Activated CD4-positive, alpha-beta T cell treated with anti-CD3 and anti-CD28 coated beads for 36 hours (primary cell): ENCODE measurements at places on chromosomes 16 and 17.
A peak's percentile ranks its signal among the peaks of the same experiment; 100 is the strongest.

DNA sequence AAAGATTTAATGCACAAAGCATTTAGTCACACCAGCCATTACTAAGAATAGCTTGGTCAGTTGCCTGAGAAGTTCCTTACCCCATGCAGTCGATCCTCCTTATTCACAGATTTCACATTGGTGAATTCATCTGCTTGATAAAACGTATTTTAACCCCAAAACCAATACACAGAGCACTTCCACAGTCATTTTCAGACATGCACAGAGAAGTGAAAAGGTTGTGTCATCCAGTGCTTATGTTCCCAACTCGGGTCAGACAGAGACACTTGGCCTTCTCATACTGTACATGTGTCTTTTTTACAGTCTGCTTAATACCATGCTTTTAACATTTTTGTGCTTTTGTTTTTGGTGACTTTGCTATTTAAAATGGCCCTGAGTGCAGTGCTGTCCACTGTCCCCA is 219.7 kb downstream of the SPECC1 start:
- no peak for DNase-seq

DNA sequence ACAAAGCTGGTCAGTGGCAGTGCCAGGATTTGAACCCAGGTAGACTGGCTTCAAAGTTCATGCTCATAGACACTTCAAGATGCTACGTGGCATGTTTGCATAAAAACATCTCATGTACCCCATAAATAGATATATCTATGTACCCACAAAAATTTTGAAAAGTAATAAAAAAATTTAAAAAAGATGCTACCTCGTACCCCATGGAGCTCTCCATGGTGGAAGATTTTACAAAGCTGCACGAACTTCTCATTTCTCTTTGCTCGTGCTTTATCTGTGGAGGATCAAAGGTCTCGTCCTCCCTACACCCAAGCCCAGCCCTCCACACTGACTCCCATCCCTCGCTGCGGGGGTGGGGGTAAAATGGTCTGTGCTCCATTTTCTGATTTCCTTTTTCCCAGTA is 135.5 kb downstream of the HAPSTR1 start:
- DNase-seq: no peak

DNA sequence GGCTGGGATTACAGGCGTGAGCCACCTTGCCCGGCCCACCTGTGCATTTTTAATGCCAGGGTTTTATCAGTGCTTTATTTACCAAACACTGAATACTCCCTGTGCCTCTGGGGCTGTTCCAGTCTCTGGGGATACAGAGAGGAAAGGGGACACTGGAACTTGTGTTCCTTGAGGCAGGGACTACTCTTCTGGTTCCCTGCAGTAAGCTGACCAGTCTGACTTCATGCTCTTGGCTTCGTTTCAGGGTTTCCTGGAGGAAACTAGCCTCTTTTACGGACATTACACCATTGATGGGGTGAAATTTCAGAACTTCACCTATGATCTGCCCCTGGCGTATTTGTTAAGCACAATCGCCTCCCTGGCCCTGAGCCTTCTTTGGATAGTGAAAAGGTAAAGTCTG is 37.4 kb upstream of the COQ7 start:
- DNase-seq: no peak

GRCh38 chr17:57481910-57482391 is 225.6 kb downstream of the MSI2 start:
- no peak for DNase-seq

DNA sequence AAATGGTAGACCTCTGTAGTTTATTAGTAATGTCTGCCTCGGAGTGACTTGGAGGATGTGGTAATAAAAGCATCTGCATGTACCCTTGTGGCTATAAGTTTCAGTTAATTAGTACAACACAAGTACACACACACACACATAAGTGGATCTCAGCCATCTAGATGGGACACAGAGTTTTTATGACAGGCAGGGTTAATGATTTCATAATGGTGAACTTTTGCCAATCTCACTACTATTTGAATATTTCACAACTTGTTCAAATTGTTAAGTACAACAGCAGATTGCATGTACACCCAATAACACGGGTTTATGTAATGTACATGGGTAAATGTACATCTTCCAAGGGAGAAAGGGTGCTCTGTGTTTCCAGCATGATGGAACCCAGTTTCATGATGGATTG is 511.3 kb upstream of the HSBP1 start:
- no peak for DNase-seq

- DNase-seq: no peak
Measured at GRCh38 chr17:68325961-68326360, 34.7 kb downstream of the ARSG start.

- DNase-seq: no peak
Measured at GRCh38 chr16:50506543-50506937, 41.7 kb upstream of the NKD1 start.

- DNase-seq: peak; percentile 67
Measured at GRCh38 chr17:76382351-76382802, 2.0 kb upstream of the SPHK1 start.

- DNase-seq: no peak
Measured at GRCh38 chr17:18176176-18176575, 7.5 kb upstream of the ALKBH5 start.

GRCh38 chr17:69695646-69696045 is 281.1 kb downstream of the MAP2K6 start:
- no peak for DNase-seq

DNA sequence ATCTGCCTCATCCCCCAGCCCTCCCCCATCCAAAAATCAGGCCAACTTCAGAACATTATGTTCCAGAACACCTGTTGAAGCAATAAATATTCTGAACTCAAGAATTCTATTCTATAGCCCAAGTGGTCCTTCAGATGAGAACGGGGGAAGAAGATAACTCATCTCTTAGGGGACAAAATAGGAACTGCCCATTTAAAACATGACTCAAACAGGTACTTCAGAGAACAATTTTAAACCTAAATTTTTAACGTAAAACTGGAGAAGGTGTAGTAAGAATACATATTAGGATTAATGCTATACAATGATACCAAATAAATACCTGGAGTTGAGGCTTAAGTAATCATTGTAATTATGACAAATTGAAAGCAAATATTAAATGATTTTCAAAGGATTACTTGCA is 112.1 kb downstream of the CDYL2 start:
- no peak for DNase-seq

DNA sequence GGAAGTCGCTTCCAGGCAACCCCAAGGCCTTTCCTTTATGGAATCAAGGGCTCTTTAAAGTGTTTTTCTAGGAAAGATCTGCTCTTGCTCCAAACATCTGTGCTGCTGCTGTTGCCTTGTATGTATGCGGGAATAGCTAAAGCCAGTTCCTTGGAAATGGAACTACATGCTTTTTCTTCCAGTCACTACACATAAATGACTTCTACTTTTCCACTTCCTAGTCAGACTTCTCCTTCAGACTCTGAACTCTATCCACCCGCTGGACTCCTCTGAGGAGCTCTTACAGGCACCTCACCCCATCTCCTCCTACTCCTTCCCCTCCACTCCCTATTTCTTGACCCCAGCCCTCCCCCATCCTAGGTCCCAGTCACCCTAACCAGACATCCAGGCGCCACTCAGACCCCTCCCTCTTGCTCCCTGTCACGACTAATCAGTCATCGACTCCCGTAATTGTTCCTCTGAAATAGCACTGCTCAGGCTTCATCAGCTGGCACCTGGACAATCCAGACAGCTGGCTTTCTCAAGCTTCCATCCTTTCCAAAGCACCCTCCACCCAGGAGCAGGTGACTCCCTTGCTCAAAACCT is 15.0 kb upstream of the PEMT start:
- DNase-seq: no peak

DNA sequence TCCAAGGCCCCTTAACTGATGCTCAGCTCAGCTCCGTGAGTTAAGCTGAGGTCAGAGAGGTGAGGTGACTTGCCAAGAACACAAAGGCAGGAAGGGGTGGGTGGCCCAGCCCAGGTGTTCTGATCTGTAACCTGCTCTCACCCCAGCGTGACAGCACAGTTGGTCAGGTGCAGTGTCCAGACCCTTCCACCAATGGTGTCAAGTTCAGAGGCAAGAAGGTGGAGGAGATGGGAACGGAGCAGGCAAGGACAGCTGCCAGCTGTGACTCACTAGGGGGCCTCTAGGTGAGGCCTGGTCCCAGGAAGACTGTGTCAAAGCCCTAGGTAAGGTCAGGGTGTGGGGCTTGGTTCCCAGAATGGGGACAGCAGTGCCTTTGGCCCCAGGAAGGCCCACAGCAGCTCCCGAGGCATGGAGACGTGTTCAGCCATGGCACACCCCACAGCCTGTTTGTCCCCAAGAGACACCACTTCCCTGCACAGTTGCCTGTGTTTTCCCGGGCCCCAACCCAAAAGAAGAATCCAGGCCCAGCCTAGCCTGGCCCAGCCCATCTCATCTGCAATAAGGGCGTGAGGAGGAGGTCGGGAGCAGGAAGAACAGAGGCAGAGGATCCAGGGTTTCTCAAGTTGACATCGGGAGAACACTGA is 7.2 kb downstream of the WFIKKN2 start:
- no peak for DNase-seq

- no peak for DNase-seq
Measured at GRCh38 chr16:65015599-65015998, 106.3 kb downstream of the CDH11 start.

DNA sequence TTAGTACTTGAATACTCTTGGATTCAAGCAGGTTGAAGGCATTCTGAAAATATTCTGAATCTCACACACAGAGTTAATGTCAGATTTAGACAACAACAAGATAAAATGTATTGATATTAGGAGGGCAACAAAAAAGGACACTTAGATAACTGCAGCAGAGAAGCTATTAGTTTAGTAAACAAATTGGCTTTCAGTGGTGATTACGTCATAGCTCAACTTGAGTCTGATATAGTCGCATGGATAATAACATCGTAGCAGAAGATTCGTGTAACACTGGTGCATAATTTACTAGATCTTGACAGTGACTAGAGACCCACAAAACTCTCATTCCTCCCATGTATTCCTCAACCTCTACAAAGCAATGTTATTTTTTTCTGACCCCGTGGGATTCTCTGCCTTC is 268.3 kb downstream of the KCNJ2 start:
- no peak for DNase-seq

DNA sequence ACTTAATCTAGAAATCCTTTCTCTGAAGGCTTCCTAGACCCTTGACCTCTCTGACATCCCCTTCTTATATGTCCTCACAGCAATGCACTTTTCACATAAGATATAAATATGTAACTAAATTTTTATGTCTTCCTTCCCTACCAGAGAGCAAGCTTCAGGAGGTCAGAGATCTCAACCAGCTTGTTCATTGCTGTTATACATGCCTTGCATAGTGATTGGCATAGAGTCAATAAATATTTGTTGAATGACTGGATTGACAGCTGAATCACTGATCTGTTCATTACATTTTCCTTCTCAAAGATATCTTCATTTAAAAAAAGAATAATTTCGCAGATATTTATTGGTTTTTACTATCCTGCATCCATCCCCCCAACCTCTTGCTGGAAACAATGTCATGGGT is 29.5 kb downstream of the HYDIN start:
- DNase-seq: no peak

DNA sequence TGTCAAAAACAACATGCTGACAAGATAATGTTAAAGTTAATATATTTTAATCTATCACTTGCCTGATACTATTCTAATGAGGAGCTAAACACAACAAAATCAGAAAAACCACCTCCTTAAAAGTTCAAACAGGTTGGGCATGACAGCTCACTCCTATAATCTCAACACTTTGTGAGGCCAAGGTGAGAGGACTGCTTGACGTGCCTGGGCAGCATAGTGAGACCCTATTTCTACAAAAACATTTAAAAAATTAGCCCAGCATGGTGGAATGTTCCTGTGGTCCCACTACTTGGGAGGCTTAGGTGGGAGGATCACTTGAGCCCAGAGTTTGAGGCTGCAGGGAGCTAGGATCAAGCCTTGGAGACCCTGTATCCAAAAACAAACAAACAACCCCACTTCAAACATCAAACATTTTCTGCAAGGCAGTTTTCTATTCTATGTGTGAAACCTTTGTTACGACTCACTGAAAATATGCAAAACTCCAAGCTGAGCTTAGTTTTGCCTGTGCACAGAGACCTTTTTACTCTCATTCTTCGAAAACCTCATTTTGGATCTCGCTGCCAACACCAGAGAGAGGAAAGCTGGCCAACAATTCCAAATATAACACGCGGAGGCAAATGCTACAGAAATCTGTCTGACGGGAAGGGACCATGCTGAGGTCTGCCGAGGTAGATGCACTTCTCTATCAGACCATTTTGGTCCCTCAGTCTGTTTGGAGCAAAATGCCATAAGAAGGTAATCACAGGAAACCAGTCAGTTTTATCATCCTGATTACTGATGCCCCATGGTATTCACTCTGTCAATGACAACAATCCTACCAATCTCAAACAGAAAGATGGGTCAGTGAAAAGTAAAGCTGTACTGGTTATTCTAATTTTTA is 6.2 kb downstream of the PHF12 start:
- DNase-seq: no peak

GRCh38 chr17:61294286-61294685 is 105.4 kb upstream of the TBX2 start:
- DNase-seq: no peak

DNA sequence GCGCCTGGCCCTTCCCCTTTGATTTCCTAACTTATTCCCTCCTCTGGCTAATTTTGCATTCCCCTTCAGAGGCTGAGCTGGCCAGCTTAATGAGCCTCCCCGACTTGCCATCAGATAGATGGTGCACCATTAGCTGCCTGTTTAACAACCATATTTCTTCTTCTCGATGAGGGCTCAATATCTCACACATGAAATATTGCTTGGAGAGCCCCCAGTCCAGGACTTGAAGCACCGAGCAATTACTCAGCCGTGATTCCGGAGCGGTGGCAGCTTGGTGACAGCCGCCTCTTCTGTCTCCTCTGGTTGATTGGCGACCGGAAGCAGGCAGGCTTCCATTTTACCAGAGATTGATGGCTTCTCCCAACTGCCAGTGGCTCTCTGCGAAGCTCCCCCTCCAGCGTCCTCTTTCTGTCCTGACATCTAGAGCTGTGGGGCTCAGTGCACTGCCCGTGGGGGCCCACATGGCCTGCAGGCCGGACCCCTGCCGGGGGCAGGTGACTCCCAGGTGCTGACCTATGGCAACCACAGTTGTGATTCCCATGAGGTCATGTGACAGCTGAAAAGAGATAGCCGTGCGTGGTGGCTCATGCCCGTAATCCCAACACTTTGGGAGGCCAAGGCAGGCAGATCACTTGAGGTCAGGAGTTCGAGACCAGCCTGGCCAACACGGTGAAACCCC is 133.7 kb upstream of the SEC14L1 start:
- no peak for DNase-seq

DNA sequence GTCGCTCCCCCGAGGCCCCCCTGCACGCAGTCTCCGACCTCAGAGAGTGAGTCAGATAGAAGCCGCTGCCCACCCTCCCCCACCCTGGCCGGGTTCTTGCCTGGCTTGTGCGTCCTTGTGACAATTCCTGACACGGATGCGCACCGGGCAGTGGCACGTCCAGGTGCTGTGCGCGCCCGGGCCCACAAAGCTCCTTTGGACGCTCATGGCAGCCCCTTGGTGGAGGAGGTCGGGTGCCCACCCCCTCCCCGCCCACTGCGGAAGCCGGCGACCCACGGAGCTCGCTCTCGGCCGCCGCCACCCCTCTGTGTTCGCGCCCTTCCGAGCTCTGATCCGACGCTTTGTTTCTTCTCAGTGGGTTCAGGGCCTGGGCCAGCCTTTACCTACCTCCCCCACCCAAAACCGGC is 662 bp upstream of the TUBB3 start:
- peak; percentile 65 for DNase-seq
